ENCODE measurements at places on chromosomes 5 and 9.

DNA sequence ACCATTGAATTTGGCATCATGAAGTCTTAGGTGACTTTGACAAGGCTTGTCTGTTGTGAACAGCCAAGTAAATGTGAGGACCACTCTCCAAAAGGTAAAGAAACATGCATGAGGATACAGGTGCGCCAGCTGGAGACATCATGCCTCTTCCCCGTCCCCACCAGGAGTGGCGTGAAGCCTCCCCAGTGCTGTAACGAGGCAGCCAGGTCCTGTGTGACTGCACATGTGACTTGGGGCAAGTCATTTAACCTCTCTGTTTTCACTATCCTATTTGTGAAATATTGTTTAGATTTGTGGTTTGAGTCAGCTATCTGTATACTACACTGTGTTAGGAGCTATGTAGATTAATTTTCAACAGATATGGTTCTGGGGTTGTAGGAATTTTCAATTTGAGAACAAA is 65.0 kb downstream of the DOCK8 start:
- no peak for DNase-seq

DNA sequence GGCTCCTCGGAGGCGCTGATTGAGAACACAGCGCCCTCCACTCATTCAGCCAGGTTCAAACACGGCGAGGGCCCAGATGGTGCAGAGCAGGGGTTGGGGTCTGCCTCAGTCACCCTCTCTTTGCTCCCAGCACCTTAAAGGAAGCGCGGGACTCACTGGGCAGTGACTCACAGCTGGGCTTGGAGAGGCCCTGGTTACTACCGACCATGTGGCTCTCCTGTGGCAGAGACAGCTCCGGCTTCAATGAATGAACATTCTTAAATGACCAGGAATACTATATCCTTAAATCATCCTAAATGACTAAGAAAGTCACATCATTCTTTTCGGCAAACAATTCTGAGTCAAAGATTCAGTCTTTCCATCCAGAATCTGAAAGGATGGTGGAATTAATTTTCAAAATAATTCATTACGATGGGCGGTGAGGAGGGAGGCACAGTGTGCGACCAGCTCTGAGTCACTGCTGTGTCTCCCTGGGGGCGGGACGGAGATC is 1.6 kb upstream of the INPP5E start:
- DNase-seq, result no peak

- DNase-seq, result no peak
Observed at GRCh38 chr9:36729906-36730305, 157.2 kb downstream of the MELK start.

DNA sequence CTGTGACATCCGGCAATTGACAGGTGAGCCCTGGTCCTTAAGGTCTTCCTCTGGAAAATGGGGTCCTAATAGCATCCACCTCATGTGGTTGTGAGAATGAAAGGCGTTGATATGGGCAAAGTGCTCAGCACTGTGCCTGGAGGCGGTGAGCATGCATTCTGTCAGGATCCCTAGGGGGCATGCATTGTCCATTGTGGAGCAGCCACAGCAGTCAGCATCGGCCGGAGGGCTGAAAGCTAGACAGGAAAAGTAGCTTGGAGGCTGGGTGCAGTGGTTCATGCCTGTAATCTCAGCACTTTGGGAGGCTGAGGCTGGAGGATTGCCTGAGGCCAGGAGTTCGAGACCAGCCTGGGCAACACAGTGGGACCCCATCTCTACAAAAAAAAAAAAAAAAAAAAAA is 122.2 kb downstream of the LHX2 start:
- peak; percentile 80 for DNase-seq

GRCh38 chr5:116135344-116135743 is 50.5 kb downstream of the COMMD10 start:
- DNase-seq, result no peak

DNA sequence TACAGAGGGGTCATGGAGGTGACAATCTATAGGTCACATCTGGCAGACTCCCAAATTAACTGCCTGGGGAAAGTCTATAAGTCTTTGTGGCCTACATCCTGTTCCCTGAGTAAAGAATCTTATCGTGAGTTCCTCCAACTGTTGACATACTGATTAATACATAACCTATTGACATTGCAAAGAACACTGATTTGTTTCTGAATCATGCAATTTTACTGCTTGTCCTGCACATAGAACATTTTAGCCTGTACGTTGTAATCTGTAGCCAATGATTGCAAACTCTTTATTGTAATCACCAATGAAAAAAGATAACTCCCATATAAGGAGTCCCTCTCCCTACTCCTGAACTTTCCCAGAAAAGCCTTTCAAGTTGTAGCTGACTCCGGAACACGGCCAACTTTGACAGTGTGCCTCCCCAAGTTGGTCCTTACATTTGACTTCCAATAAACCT is 18.8 kb upstream of the OR2K2 start:
- DNase-seq, result no peak

DNA sequence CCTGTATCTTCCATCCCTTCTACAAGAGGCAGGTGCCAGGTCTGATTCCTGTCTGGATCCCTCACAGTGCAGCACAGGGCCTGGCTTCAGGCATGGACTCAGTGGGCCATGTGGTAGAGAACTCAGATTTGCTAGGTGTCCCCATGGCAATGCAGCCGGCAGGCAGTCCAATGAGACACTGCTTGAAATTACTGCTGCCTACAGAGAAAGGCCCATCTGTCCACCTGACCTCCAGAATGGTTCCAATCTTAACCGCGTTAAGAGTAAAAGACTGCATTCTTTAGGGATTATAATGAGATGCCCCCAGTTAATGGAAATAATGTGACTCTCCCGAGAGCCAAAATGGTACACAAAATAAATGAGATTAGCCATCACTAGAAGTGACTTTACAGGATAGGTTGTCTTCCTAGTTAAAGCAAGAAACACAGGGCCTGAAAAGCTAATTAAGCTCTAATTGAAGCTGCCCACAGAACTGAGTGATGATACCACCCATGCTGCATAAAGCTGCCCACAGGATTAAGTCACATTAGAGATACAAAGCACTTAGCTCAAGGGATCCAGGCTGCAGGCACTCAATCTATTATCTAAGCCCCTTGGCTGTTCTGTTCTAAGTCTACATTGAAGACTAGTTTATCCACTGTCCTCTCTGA is 11.4 kb downstream of the FAM193B start:
- DNase-seq, result no peak

- no peak for DNase-seq
Observed at GRCh38 chr9:108150736-108151586, 661.4 kb upstream of the KLF4 start.

DNA sequence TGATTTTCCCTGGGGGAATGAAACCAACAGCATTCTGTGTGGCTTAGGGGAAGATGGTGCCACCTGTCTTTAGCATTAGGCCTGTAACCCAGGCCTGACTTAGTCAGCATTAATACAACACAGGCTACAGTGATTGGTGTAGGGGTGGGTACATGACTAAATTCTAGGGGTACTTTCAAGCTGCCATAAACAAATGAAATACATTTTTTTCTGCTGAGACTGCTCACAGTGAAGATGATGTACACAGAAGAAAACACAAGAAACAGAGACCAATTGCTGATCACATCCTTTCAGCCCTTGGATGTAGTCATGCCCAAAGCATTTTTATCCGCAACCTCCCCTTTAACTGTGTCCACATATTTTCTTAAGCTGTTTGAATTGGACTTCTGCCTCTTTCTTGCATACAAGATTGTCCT is 527.2 kb downstream of the KCTD16 start:
- DNase-seq, result peak; percentile 65

DNA sequence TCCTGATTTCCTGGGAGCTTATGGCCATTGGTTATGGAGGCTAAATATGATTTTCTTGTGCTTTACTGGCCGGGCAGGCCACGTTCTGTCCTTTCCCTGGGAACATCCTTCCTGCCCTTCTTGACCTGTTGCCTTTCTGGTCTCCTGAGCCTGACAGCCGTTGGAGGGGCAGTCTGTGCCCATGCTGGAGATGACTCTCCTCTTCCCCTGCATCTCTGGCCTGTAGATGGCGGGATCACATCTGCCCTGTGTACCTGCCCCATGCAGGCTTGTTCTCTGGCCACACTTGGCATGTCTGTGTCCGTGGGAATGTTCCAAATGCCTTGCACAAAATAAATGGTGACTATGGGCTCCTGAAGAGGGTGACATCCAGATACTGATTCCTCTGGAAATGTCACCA is 253.1 kb upstream of the IRX4 start:
- DNase-seq, result no peak

GRCh38 chr9:93120846-93121315 is 13.2 kb downstream of the NINJ1 start:
- DNase-seq, result no peak

- no peak for DNase-seq
Observed at GRCh38 chr5:79613549-79613948, 1.3 kb downstream of the TENT2 start.

DNA sequence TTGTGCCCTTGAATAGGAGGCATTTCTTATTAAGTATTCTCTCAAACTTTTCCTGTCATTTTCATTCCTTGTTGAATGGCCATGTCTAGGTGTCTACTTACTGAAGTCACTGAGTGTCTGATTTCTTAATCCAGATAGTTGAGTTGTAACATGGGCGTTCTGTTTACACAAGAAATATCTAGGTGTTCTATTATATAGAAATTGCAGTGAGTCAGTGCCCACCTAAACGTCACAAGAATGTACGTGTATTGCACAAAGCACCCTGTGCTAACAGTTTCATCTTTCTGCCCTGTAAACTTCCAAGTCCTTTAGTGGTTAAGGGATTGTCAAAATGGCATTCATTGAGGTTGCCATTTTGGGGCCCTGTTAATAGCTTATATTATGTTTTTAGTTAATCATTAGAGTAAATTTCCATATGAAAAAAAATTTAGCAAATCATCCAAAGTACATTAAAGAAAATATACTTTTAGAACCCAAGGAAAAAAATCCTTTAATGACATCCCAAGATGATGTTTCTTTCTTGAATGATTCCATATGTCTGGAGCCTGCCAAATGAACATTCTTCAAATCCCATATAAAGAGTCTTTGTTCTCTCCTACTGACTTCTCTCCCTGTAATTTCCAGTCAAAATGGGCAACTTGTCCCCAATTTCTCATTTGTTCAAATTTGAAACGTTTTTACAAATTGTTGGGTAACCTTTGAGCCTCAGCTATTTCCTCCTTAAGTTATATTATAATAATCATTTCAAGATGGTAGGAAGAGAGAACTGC is 114.2 kb downstream of the GOLPH3 start:
- DNase-seq, result no peak

- DNase-seq, result peak; percentile 85
Observed at GRCh38 chr9:76374783-76375559, 19.3 kb downstream of the RFK start.

- DNase-seq, result no peak
Observed at GRCh38 chr9:98312365-98312764, 56.9 kb upstream of the TBC1D2 start.

- no peak for DNase-seq
Observed at GRCh38 chr9:19456426-19456825, 47.6 kb downstream of the ACER2 start.

DNA sequence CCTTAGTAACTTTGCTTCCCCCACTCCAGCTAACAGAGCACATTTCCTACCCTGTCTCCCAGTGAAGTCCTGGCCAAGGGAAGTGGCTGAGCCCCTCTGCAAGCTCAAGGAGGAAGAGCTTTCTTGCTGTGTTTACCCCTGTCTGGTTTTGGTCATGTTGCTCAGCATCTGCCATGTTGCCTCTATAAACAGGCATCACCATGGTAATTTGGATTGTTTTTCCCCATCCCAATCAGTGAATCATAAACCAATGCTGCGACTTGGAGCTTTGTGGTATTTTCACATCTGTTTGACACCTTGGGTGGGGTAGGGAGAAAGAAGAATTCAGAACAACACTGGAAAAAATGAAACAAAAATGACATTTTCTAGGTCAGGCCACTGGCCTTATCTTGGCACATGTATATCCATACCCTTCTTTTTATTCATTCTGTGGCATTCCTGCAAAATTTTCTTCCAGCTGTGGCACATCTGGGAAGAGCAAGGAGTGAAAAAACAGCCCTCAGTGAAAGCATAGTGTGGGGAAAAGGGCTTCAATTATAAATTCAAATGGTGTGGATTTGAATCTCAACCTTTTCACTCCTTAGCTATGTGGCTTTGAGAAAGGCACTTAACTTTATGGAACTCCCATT is 42.5 kb downstream of the SLIT3 start:
- DNase-seq, result no peak

DNA sequence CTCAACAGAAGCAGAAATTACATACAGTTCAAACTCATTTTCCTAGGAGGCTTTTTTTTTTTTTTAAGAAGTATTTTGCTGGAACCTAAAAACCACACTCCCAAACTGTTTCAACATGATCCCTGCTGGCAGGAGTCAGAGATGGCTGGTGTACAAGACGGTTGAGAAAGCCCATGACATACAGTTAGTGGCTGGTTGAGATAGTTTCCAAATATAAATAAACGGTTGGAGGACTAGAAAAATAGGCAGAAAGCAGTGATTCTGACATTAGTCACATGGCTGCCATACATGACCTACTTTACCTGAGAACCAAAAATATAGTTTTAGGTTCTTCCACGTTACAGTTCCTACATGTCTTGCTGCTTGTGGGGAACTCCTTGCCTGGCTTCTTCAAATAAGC is 31.7 kb upstream of the BASP1 start:
- no peak for DNase-seq

- no peak for DNase-seq
Observed at GRCh38 chr5:9667906-9668305, 37.8 kb upstream of the TAS2R1 start.

- no peak for DNase-seq
Observed at GRCh38 chr5:158837908-158838307, 261.8 kb downstream of the EBF1 start.

- DNase-seq, result peak; percentile 16
Observed at GRCh38 chr9:13791816-13792215, 512.3 kb upstream of the MPDZ start.

DNA sequence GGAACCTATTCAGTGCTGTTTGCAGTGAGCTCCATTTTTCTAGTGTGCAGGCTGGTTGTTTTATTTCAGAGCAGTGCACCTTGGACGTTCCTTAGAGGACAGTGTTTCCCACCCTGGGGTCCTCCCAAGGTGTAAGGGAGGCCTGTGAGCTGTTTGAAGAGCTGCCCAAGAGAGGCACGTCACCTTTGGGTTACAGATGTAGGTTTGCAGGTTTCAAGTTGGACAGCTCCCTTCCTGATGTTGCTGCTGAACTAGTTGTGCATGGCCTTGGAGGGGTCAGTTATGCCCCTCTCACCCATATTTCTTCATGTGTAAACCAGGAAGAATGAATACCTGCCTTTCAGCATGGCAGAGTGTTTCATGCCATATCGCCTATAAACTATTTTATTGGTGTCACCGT is 34.7 kb upstream of the POMT1 start:
- DNase-seq, result no peak
